Epithelial cell of proximal tubule (primary cell): ENCODE measurements at places on chromosomes 5 and 9. TPM values are rescaled to one million over a fixed set of nuclear protein-coding genes. Genes with fewer than 3 reads are reported as not detected.

The LPAR1 gene
- total RNA-seq: 8.5 and 13.0 TPM in 2 replicates

GRCh38 chr9:3458806-3459475 is 66.9 kb downstream of the RFX3 start:
- no peak for DNase-seq

DNA sequence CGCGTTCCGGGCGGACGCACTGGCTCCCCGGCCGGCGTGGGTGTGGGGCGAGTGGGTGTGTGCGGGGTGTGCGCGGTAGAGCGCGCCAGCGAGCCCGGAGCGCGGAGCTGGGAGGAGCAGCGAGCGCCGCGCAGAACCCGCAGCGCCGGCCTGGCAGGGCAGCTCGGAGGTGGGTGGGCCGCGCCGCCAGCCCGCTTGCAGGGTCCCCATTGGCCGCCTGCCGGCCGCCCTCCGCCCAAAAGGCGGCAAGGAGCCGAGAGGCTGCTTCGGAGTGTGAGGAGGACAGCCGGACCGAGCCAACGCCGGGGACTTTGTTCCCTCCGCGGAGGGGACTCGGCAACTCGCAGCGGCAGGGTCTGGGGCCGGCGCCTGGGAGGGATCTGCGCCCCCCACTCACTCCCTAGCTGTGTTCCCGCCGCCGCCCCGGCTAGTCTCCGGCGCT is at the start of gene DAPK1:
TSS of gene DAPK1 (plus strand) at position 264 of the 442 bp plus-strand sequence. CDS start 1,211 bp downstream, outside the sequence.
- no peak for DNase-seq

The FOXI1 gene
- not detected in 2 replicates for total RNA-seq

DNA sequence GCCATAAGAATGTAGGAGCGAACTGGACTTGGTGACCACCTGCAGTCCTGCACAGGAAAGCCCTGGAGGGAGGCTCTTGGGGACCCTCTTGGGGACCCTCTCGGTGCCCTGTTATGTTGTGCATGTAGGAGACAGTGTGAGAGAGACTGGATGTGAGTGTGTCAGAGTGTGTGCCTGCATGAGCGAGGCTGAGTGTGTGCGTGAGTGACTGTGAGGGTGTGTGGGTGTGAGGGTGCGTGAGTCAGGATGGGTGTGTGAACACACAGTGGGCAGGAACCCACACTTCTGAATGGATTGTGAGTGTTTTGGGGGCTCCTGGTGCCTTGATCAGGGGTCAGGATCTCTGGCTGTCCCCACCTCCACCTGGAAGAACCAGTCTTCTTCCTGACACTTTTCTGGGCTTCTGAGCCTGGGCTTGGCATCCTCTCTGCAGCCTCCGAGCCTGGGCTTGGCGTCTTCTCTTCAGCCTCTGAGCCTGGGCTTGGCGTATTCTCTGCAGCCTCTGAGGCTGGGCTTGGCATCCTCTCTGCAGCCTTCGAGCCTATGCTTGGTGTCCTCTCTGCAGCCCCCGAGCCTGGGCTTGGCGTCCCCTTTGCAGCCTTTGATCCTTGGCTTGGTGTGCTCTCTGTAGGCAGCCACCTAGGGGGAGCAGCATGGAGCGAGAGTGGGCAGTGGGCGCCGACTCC is 25.6 kb upstream of the ANKRD33B start:
- DNase-seq: no peak

The OMD gene
- total RNA-seq: not detected in 2 replicates

- DNase-seq: no peak
These were observed 118.6 kb upstream of the DAB2 start for GRCh38 chr5:39543335-39543734.
